NCI-H460 (cell line): ENCODE measurements at places on chromosomes 1 and 21. TPM values are rescaled to one million over a fixed set of nuclear protein-coding genes. Genes with fewer than 3 reads are reported as not detected.
A peak's percentile ranks its signal among the peaks of the same experiment; 100 is the strongest.

Gene TCEA3
- total RNA-seq: 0.20 and 0.27 TPM in 2 replicates

Gene IL20
- total RNA-seq: not detected in 2 replicates

Gene PLPPR4
- not detected in 2 replicates for total RNA-seq

Gene CA6
- total RNA-seq: not detected in 2 replicates

- DNase-seq: no peak
Measured at GRCh38 chr1:228850141-228851100, 115.1 kb downstream of the RHOU start.

GRCh38 chr1:28036431-28036830 is 52.0 kb downstream of the EYA3 start:
- DNase-seq: no peak

DNA sequence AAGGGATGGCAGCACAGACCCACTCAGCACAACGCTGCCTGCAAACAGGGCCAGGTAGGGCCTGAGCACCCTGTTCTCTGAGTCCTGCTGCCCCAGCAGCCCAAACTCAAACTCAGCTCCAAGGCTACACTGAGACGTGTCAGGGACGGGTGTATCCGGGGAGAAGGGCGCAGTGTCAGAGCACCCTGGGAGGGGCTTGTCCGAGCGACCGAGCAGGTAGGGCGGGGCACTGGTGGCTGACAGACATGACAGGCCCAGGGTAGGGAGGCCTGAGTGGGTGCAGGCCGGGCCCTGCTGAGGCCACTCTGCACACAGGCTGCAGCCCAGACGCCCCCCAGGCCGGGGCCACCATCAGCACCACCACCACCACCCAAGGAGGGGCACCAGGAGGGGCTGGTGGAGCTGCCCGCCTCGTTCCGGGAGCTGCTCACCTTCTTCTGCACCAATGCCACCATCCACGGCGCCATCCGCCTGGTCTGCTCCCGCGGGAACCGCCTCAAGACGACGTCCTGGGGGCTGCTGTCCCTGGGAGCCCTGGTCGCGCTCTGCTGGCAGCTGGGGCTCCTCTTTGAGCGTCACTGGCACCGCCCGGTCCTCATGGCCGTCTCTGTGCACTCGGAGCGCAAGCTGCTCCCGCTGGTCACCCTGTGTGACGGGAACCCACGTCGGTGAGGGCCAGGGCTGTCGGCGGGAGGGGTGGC is 5.5 kb downstream of the SCNN1D start:
- DNase-seq: no peak

DNA sequence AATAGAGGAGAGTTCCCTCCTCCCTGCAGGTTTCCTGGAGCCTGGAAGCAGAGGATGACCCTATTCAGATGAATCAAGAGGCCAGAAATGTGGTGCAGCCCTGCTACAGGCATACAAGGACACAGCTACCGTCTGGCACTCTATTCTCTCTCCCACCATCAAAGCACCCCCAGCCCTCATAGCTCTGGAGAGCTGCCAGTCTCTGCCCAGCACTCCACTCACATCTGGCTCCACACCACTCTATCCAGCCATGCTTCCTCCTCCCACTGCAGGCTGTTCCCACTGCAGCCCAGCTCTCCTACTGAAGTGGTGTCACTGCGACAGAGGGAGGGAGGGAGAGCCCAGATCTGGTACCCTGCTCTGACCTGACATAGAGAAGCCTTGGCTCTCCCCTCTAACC is 18.4 kb downstream of the SYT2 start:
- DNase-seq: no peak

- DNase-seq: peak; percentile 87
Measured at GRCh38 chr1:208203127-208203847, 40.9 kb downstream of the PLXNA2 start.

GRCh38 chr1:29939079-29939478 is 702.8 kb downstream of the PTPRU start:
- no peak for DNase-seq

GRCh38 chr1:43569175-43569574 is 38.5 kb downstream of the PTPRF start:
- no peak for DNase-seq

DNA sequence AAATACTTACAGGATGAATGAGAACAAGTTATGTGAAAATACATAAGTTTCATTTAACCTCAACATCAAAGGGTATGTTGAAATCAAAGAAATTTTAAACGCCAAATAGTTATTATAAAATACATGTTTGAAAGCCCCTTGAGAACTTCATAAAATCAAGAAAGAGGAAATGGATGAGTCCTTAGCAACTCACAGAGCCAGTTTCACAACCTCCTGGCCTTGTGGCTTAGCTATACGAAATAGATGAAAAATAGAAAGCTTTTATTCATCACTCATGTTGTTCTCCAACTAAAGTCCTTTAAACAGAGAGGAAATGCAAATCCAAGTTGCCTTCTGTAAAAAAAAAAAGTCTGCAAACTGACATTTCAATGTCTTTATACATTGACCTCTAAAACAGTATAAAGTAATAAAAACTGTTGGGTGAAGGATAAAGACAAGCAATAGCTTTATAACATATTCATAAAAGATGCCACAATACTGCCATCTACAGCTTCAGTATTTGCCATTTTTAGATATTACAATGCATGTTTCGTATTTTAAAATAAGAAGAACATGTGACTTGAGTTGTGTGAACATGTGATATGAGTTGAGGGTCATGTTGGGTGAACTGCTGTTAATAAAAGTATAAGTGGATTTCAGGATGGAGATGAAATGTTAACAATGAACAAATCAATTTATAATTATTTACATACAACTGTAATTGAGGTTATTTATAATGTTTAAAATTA is 847.8 kb downstream of the MRPL39 start:
- no peak for DNase-seq

- no peak for DNase-seq
Measured at GRCh38 chr1:235878082-235878811, 11.5 kb upstream of the LYST start.

DNA sequence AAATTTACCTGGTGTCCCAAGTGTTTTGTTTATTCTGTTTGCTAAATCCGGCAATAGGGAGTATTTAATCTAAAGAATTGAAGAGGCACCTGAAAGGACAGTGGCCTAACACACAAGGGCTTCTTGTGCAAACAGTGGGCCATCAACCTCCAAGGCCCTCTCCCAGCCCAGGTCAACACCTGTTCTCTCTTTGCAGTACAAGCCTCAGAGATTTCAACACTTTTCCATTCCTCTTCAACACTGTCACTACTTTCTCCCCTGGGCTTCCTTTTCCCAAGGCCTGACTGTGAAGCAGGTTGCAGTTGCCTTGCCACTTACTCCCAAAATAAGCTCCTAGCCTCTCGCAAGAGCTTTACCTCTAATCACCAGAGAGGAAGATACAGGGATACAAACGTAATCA is 3.2 kb upstream of the SNAPIN start:
- no peak for DNase-seq

- DNase-seq: peak; percentile 5
Measured at GRCh38 chr1:240031009-240031408, 60.7 kb upstream of the FMN2 start.
